ENCODE measurements at places on chromosomes 6 and 20. TPM values are rescaled to one million over a fixed set of nuclear protein-coding genes. Genes with fewer than 3 reads are reported as not detected.

- DNase-seq: no peak
Measured at GRCh38 chr6:36912030-36912454, 26.3 kb downstream of the C6orf89 start.

DNA sequence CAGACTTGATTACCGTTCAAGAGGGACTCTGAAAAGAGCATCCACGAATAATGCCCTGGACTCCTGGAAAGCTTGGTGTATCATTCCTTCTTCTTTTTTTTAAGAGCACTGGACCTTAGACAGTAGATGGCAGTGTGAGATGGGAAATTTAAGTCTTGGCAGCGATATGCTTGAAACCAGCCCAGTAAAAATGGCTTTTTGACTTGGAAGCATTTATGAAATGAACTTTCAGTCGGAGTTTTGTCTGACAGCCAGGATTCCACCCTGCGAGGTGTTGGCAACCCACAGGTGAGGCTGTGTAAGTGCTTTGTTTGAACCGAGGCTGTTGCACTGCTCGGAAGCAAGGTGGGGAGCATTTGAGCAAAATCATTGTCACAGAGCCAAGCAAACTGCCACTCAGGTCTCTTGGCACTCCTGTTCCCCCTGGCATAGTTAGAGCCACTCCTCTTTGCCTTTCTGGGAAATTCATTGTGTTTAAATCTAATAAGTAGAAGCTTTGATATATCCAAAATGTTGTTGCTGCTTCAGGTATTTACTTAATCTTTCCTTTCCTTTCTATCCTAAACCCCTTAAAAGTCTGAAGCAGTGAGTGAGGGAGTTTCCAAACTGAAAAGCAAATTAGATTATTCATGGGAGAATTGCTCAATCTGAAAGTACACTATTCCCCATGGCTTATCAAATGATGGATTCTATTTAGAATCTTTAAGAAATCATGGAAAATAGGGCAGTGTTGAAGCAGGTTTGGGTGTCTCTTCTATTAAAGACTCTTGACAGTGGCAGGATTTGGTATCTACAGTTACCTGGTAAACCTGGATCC, 272.8 kb upstream of the SLC35B3 start:
- DNase-seq: peak; percentile 42

GRCh38 chr6:11083956-11084355, 9.7 kb upstream of the SMIM13 start:
- DNase-seq: no peak

DNA sequence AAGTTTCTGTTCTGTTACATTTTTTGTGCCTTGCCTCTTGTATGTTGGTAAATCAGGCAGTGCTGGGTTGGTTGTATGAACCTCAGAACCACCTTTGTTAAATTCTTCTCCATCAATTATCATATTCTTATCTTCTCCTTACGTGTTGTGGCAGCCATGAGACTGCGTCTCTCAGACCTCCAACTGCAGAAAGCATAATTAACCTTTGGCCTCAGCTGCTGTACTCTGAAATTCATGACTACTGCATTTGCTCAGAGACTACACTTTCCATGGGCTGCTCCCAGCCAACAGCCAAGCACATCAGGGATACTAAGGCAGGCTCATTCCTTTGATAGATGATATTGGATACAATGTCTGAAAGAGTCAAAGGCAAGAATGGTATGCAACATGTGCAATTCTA, 15.1 kb upstream of the SNX3 start:
- DNase-seq: no peak

CTNNBL1 gene
- 50.2 TPM for polyA plus RNA-seq

MRPL14 gene
- polyA plus RNA-seq: 57.6 TPM

All from renal pelvis (tissue), 12 donors.